Hepatocyte (in vitro differentiated cells): ENCODE measurements at places on chromosomes 5 and 9.

GRCh38 chr5:96124589-96124988, 162.9 kb upstream of the ELL2 start:
- no peak for DNase-seq

DNA sequence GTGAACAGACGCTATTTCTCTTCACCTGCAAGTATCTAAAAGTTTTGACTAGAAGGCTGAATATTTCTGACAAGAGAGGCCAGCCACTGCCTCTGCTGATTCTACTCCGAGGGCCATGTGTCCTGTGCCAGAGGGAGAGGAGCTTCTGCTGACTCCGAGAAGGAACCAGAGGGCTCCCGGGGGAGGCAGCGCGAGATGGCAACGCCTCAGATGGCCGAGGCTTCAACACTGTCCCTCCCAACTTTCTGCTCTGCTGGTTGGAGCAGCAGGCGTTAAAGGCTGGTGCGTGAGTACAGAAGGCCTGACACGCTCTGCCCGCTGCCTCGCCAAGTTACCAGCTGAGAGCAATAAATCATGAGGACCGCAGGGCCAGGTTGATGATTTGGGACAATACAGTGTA, 178.8 kb downstream of the GAPVD1 start:
- DNase-seq = no peak

- DNase-seq = peak; percentile 18
These were observed 91.8 kb upstream of the GPR151 start for GRCh38 chr5:146607659-146608332.

DNA sequence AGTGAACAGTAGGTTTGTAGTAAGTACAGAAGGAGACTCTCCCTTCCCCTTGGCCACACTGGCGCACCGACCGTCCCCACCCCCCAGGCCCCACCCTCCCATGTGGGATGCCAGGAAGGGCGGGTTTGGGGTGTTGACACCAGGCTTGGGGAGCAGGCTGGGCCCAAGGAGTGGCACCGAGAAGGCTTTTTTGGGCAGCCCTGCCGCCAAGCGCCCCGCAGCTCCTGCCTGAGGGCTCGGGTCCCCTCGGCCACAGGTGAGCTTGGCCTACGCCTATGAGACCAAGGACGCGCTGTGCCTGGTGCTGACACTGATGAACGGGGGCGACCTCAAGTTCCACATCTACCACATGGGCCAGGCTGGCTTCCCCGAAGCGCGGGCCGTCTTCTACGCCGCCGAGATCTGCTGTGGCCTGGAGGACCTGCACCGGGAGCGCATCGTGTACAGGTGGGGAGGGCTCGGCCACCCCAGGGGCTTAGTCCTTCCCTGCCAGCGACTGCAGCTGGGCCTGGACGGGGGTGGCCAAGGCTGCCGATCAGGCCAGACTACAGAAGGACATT, 7.3 kb downstream of the GRK6 start:
- DNase-seq = no peak

GRCh38 chr5:137206030-137206715, 293.0 kb downstream of the SPOCK1 start:
- peak; percentile 37 for DNase-seq
